ENCODE measurements at places on chromosomes 7 and 10.

DNA sequence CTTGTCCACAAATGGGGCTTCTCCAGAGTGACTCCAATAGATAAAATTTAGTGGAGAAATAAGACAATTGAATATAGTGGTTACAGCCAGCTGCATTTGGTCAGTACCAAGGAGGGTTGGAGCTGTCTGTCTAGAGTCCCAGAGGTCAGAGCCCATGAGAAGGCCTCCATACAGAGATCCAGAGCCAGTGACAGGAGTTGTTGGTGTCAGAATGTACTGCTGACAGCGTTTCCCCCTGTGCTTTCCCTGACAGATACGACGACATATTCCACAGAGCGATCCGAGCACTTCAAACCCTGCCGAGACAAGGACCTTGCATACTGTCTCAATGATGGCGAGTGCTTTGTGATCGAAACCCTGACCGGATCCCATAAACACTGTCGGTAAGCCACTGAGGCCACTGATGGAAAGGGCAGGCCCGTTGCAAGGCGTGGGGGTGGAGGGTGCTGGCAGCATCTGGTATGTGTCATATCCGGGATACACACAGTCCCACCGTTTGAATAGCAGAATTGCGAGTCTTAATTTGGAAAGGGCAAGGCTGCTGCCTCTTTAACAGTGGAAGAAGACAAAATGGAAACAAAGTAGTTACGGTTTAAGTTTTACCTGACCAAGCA is 483.6 kb downstream of the NRG3 start:
- no peak for DNase-seq

DNA sequence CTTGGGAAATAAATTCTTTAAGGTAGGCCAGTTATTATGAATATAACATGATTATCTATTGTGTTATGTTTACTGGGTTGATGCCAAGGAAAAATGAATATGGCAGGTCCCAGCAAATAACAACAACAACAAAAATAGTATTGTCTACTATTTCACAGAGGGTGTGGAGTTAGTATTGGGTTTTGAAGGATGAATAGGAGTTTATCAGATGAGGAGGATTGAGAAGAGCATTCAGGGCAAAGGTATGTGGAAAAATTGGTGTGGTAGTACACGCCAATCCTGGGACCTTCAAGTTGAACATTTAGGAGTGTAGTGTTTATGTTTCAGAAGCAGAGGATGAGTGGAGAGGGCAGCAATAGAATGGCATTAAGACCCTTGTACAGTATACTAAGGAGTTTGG is 671.9 kb downstream of the AUTS2 start:
- no peak for DNase-seq

GRCh38 chr7:9149499-9150082 is 716.2 kb downstream of the NXPH1 start:
- no peak for DNase-seq

GRCh38 chr7:102836191-102836919 is 76.4 kb upstream of the LRRC17 start:
- DNase-seq, result no peak

- DNase-seq, result peak; percentile 58
Observed at GRCh38 chr7:130147710-130148325, 57.4 kb downstream of the TMEM209 start.

DNA sequence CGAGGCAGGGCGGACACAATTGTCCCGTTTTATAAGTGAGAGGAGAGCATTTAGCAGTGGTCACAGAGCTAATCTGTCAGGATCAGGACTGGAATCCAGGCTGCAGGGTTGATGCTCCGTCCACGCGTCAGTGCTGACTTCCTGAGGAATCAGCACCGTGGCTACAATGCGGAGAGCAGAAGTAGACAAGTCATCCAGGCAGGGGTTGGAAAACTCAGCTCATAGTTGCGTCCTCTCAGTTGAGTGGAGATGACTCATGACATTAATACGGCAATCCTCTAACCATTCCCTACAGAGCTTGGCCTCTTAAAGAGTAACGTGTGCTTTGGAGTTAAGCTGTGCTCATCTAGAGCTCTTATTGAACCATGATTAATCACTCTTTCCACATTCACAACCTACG is 17.1 kb upstream of the HTR5A start:
- DNase-seq, result no peak

GRCh38 chr10:22437620-22438588 is 92.6 kb downstream of the SPAG6 start:
- no peak for DNase-seq

GRCh38 chr10:32189400-32190084 is 133.3 kb upstream of the KIF5B start:
- DNase-seq, result no peak

GRCh38 chr10:4276151-4276550 is 491.1 kb upstream of the KLF6 start:
- no peak for DNase-seq

GRCh38 chr7:38276096-38276877 is 2.9 kb upstream of the TARP start:
- no peak for DNase-seq

- no peak for DNase-seq
Observed at GRCh38 chr10:69687426-69687825, 57.4 kb downstream of the FAM241B start.

DNA sequence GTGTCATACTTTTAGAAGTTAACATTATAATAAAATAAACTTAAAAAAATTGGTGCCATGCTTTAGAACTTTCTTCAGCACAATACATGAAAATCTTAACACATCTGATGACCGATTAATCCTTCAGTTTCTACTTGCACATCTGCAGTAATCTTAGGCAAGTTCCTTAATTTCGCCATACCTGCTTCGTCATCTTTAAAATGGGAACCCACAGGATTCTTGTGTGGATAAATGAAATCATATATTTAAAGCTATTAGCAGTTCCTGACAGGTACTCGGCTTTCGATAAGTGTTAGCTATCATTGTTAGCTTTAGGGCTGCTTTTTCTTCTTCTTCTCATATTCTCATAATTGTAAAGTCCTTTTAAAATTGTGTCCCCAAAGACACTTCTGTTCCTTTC is 907 bp upstream of the VPS50 start:
- no peak for DNase-seq

DNA sequence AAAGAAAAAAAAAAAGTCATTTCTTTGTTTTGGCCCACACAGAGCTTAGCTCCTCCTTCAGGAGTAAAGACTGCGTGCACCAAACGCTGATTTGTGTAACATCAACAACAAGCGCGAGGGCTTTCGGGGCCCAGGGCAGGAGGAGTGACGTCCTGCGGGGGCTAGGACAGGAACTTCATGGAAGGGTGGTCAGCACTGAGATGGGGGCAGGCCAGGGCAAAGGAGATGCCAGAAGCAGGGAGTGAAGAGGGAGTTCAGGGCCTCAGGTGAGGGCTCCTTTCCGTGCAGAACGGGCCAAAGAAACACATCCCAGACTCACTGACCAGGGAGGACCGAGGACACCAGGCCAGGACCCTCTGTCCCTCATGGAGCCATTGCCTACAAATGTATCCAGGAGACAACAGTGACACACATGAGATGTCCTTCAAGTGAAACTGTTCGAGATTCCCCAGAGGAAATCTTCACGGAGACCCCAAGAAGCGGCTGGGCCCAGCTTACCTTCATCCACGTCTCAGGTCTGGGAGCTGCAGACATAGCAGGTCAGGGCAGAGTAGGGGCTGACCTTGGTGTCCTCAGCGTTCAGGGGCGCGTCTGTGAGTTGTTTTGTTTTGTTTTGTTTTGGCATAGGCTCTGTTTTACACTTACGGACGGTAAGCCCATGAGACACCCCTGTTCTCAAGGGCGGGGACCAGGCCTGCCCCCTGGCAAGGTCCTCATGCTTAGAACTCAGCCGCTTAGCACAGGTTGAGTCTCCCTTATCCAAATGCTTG is 30.4 kb upstream of the SHH start:
- DNase-seq, result no peak

GRCh38 chr7:24943096-24943948 is 36.7 kb downstream of the OSBPL3 start:
- DNase-seq, result no peak

GRCh38 chr10:90958781-90959180 is 37.9 kb upstream of the ANKRD1 start:
- no peak for DNase-seq

GRCh38 chr10:103766751-103767505 is 88.4 kb downstream of the SH3PXD2A start:
- no peak for DNase-seq

GRCh38 chr10:78964952-78965633 is 103.7 kb upstream of the ZMIZ1 start:
- no peak for DNase-seq

- DNase-seq, result no peak
Observed at GRCh38 chr7:142745091-142745635, 4.1 kb upstream of the PRSS1 start.

DNA sequence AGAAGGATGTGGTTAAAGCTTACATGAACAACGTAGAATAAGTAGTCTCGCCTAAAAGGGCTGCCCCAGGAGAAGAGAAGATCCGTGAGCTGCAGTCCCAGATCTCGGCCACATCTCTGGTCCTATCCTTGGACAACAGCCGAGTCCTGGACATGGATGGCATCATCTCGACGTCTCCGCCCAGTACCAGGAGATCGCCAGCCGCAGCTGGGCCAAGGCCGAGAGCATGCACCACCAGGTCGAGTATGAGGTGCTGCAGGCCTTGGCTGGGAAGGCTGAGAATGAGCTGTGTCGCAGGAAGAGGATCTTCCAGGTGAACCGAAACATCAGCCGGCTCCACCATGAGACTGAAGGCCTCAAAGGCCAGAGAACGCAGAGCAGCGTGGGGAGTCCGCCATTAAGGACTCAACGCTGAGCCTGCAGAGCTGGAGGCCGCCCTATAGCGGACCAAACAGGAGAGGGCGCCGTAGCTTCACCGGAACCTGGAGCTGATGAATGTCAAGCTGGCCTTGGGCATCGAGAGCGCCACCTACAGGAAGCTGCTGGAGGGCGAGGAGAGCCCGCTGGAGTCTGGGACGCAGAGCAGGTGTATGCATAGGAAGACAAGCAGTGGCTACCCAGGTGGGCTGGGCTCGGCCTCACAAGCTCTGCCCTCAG is 22.2 kb downstream of the LIPK start:
- DNase-seq, result no peak

DNA sequence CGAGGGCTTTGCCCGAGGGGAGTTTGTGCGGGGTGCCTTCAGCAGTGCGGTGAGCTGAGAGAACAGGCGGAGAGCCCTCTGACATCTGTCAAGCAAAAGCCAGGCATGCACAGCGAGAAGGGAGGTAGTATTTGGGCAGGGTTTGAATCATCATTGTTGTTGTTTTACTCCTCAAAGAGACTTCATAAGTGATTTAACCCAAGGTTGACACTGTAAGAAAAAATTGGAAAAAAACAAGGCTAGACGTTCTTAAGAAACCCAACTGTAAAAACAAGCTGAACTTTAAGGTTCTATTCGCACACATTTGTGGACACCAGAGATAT is 1.3 kb downstream of the ADAM22 start:
- no peak for DNase-seq

DNA sequence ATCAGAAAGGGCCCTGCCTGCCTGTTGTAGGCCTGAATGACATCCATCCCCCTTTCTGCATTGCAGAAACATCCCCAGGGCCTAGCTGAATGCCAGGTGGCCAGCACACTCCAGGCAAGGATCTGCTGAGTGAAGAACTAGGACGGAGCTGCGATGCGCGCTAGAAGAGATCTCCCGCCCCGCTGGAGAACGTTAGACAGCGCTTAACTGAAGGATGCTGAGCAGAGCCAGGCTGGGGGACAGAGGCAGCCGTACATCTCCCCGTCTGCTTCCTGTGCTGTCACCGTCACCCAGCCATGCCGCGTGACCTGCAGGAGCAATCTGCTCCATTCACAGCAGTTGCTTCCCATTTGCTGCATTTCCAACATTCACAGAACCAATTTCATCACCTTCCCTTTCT is 73.3 kb downstream of the FAM53B start:
- no peak for DNase-seq

All from NCI-H524 treated with DMSO at 0.1 percent for 48 hours (cell line).